Activated naive CD8-positive, alpha-beta T cell treated with anti-CD3 and anti-CD28 coated beads for 36 hours (primary cell): ENCODE measurements at places on chromosomes 1 and 21. TPM values are rescaled to one million over a fixed set of nuclear protein-coding genes. Genes with fewer than 3 reads are reported as not detected.

DNA sequence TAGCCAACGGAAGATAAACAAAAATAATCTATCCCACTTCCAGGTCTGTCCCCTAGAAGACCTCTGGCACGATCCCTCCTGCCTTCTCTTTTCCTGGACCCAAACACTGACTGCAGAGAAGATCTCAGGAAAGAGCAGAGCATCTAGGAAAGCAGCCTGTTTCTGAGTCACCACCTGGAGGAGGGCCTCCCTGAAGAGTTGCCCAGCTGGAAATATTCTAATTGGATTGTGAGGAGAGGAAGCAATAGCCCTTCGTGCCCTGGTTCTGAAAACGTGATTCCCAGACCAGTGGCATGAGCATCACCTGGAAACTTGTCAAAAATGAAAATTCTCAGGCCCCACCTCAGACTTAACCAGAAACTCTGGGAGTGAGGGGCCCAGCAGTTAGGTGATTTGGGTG is 411.1 kb downstream of the SETD4 start:
- no peak for DNase-seq

- DNase-seq = no peak
Measured at GRCh38 chr1:27314169-27314568, 7.8 kb upstream of the TMEM222 start.

- DNase-seq = no peak
Measured at GRCh38 chr1:23191199-23191598, 22.5 kb upstream of the LUZP1 start.

GRCh38 chr1:220391491-220391890 is 119.2 kb upstream of the RAB3GAP2 start:
- DNase-seq = no peak

GRCh38 chr1:167426716-167427115 is 91.6 kb downstream of the CD247 start:
- DNase-seq = no peak

DNA sequence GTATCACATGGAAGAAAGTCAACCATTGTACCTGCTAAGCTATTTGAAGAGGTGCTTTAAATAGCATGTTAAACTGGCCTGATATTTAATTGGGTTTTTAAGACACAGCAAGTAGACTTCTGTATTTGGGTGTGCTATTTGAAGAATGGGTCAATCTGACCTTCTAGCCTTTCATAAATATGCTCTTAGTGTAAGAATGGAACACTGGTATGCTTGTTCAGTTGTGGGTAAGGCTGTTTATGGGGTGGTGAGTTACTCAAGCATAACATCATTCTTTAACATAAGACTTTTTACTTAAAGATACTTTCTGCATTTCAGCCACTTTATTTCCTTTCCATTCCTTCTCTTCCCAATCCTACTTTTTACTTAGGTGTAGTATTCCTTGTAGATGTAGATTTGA is 21.4 kb downstream of the AHCYL1 start:
- DNase-seq = no peak

DNA sequence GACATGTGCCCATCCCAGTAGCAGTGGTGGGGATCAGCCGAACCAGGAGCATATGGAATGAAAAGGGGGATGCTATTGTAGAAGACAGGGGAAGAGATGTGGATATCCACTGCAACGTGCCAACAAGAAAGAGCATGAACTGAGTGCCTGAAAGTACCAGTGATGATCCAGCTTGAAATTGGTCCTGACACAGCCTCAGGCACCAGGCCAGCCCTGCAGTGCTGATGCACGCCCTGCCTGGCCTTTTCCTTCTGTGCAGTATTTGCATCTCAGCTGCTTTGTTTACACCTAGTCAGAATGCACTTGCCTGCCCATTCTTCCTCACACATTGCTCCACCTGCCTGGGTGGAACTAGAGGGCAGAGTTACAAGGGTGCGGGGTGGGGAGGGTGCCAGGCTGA is 50.3 kb upstream of the ARTN start:
- DNase-seq = no peak

DNA sequence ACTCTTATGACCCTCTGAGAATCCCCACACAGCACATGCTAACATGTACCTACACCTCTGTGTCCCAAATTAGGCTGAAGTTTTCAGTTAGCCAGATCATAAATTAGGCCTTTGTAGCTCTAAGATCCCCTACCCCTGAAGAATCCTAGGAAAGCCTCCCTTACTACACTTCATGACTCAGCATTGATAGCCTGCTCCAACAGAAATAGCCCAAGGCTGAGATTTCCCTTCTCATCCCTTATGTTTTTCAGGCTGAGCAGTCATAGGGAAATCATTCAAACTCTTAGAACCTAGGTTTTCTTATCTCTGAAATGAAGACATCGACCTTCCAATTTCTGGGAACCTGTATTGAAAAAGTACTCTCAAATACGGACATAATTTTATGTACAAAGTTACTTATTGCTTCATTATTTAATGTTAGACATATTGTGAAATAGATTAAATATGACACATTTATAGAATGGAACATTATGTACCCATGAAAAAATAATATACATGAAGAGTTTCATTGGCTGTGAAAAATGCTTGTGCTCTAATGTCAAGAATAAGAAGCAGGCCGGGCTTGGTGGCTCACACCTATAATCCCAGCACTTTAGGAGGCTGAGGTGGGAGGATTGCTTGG is 122.4 kb upstream of the UBE2U start:
- no peak for DNase-seq

DNA sequence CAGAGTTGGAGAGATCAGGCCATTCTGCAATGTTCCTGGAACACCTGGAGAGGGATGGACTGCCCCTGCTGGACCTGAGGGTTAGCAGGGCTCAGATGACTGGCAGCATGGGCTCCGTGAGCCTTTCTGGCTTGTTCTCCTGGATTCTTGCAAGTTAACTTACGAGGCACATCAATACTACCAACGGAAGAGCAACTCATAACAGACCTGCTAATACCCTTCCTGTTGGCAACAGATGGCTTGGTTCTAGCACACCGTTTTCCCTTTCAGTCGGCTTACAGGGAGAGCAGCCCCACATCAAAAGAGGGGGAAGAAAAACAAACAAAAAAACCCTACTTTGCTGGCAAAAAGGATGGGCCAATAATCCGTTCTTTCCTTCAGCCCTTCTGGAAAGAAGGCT is 47.9 kb downstream of the SLC66A1 start:
- no peak for DNase-seq

TSSK3 gene
- 0.60 TPM for total RNA-seq

GRCh38 chr1:47594627-47595026 is 156.8 kb downstream of the FOXD2 start:
- DNase-seq = no peak

DNA sequence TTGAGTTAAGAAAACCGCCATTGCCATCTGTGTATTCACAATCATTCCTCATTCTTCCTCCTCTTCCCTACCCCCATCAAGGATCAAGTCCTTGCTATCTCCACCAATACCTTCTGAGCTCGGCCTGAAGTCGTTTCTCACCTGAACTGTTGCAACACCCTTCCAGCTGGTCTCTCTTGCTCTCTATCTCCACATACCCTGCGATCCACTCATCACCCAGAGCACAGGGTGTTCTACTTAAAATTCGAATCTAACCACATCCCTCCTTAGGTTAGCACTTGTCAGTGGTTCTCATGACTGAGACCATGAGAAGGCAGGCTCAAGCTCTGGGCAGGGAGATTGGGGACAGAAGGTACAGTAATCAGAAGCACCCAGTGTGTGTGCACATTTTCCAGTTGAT is 4.6 kb downstream of the IVL start:
- DNase-seq = no peak

FMOD gene
- total RNA-seq = 3.3 TPM

DNA sequence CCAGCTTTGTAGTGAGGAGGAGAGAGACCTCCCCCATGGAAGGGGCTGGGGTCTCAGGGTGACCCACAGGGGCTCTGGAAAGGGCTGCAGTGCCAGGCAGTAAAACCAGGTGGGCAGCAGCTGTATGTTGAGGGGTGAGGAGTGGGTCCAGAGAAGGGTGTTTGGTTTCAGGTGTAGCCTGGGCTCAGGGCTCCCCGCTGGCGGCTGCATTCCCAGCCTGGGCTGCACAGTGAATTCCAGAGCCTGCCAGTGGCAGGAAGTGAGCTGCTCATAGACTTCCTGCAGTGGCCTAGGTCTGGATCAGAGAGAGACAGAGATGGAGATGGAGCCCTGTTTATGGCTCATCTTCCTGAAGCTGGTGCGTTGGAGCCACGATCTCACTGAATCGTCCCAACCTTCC is 356.4 kb downstream of the PTPRU start:
- DNase-seq = no peak

SSU72 gene
- total RNA-seq = 131 TPM

DNA sequence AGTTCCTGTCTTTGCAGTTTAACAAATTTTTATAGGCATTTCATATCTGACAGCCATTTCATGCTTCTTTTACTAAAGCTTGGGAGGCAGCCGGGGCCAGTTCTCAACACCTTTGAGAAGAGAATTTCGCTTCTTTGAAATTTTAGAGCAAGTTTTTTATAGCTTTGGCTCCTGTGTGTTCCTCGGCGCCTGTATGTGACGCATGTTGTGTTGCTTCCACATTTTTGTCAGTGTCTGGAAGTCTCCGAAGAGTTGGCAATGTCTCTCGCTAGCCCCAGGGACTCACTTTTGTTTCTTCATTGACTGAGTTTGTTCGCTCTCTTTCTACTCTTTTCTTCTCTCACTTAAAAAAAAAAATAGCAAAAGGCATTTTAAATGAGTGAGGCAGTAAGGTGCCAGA is 386.9 kb upstream of the PLXNA2 start:
- no peak for DNase-seq

FAM72A gene
- 29.9 TPM for total RNA-seq

DNA sequence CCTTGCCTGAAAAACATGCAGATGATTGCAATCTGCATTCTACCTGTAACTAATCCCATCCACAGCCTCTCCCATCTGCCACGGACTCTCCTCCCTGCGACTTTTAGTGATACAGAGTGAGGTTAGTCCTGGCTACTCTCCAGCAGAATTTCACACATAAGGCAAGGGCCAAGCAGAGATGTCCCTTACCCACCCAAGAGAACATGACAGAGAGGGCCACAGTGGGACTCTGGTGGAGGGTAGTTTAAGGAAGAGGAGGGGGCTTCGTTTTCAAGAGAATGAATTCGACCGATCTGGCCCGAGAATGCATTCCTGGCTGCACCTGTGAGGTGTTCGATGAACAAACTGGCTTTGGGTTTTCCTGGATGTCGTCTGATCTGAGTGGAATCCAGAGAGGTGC is 87.5 kb upstream of the SIM2 start:
- DNase-seq = no peak

CD1B gene
- not detected for total RNA-seq

DNA sequence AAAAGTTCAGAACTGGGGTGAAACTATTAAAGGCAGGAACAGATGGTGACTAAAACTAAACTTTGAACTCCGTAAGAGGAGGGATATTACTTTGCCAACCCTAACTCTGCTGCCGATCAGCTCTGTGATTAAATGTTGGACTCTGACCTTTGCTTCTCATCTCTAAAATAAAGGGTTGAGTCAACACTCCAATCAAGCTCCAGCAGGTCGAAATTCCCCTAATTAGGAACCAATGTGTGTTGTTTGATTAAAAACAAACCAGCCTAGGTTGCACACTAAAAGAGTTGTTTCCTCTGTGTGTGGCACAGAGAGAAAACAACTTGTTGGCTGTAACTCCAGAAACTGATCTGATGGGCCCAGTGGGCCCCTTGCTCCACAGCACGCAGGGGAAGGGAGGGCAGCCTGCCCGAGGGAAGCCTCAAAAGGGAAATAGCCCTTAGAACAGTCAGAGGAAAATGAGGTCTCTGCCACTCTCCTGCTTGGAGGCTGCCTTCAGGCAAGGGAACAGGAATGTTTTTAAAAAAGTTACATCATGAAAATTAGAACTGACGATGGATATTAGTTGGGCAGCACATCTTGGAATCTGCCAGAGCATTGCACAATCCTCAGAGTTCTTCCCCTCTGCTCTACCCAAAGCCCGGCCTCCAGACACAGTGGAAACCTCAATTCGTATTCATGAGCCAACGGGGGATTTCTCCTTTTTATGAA is 69.3 kb downstream of the KCTD3 start:
- no peak for DNase-seq

HRNR gene
- total RNA-seq = not detected

DNA sequence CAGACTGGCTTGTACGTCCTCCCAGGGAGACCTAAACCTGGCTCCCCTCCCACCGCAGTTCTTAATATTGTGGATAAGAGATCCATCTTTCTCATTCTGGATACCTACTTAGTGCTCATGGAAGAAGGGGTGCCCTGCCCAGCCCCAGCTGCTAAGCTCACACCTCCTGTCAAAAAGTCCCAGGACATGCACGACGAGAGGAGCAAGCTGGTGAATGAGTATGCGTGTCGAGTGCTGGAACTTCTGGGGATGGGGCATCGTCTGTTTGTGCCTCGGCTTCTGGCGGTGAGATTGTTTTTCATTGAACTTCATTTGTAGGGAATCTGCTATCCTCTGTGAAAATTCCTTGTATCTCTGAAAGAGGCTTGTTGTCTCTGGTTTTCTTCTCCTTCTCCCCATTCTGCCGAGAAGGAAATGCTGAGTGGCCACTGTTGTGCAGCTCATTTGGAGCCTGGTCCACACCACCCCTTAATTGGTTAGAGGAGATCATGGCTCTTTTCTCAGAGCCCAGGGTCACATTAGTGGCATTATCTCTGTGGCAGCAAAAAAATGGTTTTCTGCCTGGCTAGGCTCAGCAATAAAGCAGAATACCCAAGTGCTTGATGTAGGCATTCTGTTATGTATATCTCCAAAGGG is 199.4 kb upstream of the CACYBP start:
- no peak for DNase-seq

KIF17 gene
- total RNA-seq = 0.16 TPM

- DNase-seq = no peak
Measured at GRCh38 chr1:168136709-168137514, at the start of gene GPR161. Gene GPR161, minus strand, starts transcription at chr1:168136930. Its CDS starts 32,080 bp downstream, at chr1:168104850.

DNA sequence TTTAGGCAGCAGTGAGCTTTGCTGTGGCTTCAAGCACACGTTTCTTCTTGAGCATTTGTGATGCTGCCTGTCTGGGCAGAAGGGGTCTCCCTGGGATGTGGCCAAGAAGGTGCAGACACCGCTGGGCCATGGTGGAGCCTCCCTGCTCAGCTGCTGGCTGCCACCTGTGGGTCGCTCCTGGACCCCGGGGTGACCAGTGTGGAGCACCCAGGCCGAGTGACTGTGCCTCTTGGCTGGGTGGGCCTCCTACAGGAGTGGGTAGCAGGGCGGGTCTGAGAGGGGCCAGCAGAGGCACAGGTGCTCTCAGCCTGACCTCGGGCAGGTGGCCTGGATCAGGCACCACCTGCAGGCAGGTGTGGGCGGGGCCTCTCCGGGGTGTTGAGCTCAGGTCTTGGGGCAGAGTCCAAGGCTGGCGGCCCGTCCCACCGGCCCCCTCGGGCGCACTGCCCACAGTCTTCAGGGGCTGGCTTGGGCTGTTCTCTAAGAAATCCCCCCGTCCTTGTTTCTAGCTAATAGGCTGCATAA is 42.0 kb upstream of the COL6A1 start:
- DNase-seq = no peak
